ENCODE measurements at places on chromosomes 12 and 14.

DNA sequence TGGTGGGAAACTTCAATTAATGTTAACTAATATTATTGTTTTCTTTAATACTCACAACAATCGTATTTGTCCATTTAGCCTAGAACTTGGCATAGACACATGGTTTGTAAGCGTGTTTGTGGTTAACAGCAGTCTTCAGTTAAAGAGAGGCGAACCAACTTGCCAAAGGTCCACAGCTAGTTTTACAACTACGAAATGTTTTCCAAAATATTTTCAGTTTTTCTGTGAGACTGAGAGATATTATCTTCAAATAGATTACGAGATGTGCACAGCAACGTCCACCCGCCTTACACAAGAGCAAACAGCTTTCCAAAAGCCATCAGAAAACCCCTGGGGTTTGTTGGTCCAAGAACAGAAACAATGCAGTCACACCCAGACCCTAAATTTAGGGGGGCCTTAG is 58.6 kb upstream of the RASSF3 start:
- no peak for DNase-seq

DNA sequence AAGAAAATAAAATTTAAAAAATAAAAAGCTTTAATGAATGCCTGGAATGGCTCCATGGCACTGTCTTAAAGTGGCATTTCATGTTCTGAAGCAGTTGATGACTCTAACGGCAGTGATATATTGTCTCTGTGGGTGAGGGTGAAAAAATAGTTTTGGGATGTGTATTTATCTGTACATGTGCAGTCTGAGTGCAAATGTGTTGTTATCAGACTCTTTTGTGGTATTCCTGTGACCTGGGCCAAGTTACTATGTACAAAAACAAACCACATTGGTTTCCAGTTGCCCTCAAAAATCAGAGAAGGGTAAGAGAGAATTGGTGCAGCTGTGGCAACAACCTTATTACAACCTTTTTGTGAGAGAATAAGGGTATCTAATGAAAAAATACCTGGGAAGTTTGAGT is 81.7 kb upstream of the CCDC91 start:
- DNase-seq = no peak

- DNase-seq = peak; percentile 28
Observed at GRCh38 chr12:57001448-57001906, 4.9 kb downstream of the ZBTB39 start.

DNA sequence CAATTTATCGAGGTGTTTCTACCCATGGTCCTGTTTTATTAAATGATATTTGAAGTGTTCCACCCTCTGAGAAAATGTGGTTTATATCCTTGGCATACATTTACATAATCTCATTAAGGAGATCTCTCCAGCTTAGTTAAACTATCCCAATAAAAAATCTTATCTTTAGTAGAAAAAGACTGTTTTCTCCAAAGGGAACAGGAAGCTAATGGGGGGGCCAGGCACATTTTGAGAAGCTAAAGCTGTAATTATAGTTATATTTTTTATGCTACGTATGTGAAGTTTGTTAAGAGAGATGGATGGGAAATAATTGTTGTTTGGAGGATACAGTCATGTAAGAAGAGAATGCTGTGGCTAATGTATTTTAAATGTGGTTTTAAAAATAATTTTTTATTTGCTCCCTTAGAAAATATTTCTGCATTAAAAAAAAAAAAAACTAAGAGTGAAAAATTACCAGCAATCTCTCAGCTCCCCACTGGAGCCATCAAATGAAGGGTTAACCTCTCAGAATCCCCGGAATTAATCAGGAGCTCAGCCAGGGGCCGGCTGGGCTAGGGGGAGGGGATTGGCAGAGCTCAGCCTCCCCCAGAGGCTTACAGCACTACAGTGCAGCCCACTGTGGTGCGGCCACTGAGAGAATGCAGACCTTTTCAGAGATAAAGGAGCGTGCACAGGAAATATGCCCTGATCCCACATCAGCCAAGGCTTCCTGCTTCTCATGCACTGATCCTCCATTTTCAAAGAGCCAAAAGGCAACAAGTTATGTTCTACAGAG is 185.8 kb downstream of the EGLN3 start:
- DNase-seq = peak; percentile 26

- no peak for DNase-seq
Observed at GRCh38 chr14:65991104-65991503, 495.1 kb upstream of the CCDC196 start.

- DNase-seq = no peak
Observed at GRCh38 chr12:38162013-38162412, 154.6 kb upstream of the ALG10B start.

DNA sequence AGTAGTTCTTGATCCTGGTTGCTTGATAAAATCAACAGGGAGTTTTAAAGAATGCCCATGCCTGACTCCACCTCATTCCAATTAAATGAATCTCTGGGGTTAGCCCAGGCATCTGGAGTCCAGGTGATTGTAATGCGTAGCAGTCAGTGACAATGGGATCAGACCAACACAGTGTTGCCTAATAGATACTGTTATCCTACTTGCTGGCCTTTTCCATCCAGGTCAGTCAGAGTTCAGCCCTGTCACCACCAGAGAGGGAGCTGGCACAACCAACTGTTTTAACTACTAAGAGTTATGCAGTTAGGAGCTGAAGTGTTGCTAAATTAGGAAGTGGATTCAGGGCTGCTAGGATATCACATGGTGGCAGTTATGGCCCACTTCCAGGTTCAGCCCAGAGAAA is 107.1 kb downstream of the GPR135 start:
- DNase-seq = no peak

DNA sequence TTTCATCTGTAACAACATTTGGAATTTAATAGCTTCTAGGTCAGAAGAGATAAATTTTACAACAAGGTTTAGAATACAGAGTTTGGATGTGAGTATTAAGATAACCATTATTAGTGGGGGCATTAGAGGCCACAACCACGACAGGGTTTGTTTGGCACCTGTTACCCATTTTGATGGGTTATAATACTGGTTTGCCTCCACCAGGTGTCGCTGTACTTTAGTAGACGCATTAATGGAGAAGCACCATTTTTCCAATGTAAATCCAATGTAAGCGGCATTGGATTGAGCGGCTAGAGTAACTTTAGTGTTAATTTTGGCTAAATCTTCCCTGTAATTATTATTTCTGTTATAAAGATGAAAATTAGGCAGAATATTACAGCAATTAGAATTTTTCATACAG is 136.2 kb downstream of the SLCO1B3 start:
- no peak for DNase-seq

GRCh38 chr12:39605996-39606395 is 13.6 kb downstream of the ABCD2 start:
- no peak for DNase-seq

DNA sequence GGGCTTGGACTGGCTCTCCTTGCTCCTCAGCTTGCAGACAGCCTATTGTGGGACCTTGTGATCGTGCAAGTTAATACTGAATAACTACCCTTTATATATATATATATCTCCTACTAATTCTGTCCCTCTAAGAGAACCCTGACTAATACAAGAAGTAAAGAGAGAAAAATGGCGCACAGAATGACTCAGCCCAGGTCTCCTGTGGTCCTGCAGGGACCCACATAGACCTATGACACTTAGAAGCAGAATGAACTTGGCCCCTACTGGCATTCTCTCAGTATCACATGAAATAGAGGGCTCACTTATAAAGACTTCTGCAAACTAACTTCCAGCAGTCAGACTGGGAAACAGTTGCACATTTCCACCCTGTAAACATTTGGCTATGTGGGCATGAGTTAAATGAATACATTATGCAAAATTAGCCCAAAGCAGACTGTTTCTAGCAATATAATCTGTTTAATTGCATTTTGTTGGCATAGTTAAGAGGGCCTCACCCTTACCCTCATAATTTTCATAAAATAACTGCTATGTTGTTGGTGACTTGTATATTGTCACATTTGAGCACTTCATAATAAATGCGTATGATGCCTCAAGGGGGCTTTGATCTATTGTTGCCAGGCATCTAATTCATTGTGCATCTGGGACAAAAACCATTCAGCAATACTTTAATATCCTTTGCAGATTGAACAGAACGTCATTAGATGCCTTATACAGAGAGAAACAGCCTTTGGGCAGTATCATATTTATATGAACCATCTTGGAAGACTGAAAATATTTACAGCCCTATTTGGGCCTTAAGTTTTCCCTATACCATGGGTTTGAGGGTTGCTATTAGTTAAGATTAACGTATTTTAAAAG is 349.7 kb upstream of the DIO2 start:
- no peak for DNase-seq

DNA sequence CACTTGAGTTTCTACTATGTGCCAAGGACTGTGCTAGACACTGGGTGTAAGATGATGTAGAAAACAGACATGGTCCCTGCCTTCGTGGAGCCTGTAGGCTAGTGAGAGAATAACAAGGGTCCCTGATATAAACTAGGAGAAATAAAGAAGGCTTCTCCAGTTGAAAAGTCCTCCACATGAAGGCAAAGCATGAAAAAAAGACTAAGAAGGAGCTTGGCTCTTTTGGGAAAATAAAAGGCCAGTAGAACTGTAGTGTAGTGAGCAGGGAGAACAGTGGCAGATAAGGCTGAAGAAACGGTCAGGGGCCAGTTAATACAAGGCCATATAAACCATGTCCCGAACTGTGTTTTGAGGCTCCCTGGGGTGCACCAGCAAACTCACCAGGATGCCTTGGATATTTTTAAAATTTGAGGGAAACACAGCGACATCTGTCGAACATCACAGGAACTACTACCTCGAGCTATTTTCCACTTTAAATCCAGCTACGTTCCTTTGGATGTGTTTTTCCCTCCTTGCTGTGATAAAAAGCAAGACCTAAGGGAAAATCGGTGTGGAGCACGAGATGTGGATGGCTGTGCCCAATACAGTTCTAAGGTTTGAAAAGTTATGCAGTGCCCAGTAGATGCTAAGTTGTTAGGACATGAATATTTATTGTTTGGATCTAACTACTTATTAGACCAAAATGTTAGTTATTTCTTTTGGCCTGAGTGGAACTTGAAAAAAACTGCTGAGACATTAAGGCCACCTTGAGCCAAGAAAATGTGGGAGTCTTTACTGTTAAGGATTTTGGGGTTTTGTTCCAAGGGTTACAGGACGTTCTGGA is 8.5 kb upstream of the CFL2 start:
- DNase-seq = no peak

- DNase-seq = no peak
Observed at GRCh38 chr14:32993921-32994320, 55.2 kb downstream of the NPAS3 start.

GRCh38 chr14:34018564-34019244 is 67.8 kb upstream of the EGLN3 start:
- no peak for DNase-seq

DNA sequence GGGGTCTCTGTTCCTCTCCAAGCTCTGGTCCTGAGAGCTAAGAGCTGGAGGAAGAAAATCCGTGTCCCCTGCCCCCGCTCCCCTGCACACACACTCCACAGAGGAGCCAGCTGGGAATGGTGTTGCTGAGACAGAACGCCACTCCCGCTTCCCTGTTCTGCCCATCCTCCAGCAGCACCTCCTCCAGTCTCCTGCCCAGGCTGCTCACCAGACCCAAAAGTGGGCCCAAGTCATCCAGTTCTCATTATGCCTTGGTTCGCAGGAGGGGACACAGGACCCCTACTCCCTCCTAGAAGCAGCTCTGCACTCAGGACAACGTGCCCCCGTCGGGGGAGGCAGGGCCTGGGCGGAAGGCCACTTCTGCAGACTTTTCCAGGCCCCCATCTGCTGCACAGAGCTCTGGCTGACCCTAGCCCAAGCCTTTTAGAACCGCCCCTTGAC is 830 bp upstream of the TRMT61A start:
- DNase-seq = no peak

GRCh38 chr12:119822046-119822445 is 55.1 kb downstream of the CIT start:
- DNase-seq = no peak

DNA sequence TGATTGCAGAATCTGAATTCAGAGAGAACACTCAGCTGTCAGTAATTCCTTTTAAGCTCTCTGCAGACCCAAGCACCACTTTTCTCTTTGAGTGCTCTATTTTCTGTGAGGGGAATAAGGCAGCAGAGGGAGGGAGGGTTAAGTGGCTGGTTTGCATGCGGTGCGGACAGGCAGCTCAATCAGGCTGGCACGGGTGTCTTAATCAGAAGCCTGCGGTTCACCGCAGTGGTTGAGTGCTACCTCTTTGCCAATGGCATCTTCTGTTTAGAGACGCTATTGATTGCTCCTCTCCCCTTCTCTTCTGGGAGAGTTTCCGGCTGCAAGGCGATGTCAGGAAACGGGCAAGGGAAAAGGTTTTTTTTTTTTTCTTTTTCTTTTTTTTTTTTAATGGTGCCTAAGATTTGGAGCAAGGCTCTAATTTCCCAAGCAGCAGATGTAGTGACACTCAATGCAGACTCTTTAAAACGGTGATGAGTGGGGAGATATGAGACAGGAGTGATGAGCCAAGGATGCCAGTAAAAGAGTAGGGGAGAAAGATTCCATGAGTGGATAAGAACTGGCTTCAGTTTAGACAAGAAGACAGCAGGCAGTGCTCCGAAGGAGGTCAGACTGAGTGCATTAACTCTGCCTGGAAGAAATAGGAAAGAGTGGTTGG is 533.7 kb upstream of the SEL1L start:
- DNase-seq = no peak

- peak; percentile 44 for DNase-seq
Observed at GRCh38 chr14:49853572-49854375, 1.2 kb upstream of the NEMF start.

- no peak for DNase-seq
Observed at GRCh38 chr12:101750152-101750551, 10.9 kb upstream of the SYCP3 start.

DNA sequence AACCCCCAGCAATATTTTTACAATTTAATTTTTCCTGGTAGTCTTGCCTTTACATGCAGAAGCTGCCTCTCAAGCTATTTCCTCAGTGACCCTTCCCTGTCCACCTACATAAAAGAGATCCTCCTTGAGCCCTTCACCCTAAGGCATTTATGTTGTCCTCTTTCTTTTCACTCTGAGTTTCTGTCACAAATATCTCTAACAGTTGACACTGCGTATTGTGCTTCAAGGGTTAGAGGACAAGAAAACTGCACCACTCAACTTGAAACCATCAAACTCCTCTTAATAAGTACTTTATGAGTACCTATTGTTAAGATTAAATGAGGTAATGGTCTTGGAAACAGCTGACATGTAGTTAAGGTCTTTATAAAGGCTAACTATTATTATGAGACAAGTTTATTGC is 557.7 kb downstream of the TRHDE start:
- DNase-seq = no peak

DNA sequence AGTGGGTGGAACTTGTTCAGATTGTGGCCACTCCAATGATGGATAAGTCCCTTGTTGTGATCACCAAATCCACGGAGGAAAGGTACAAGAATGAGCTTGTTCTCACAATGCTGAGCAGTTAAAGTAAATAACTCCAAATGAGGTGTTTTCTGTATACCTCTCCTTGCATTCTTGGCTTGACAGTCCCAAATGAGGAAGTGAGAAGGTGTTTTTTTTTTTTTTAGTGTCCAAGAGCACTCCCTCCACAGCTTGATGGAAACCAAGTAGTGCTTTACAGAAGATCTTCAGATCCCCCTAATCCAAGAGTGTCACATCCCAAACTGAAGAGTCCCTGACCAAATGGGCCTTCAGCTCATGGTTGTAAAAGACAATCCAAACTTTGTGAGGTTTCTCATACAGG is 153.6 kb downstream of the ATP23 start:
- DNase-seq = no peak

GRCh38 chr12:14618983-14619382 is 51.3 kb upstream of the PLBD1 start:
- no peak for DNase-seq

All from posterior cingulate gyrus (tissue), 11 donors.